Pancreas (tissue), 10 donors: ENCODE measurements at places on chromosomes 4 and X. TPM values are rescaled to one million over a fixed set of nuclear protein-coding genes. Genes with fewer than 3 reads are reported as not detected.

CAPN6 gene
- total RNA-seq, result 4.3 TPM

SYN1 gene
- total RNA-seq, result 0.47 TPM

GDPD2 gene
- total RNA-seq, result not detected

NPNT gene
- 44.0 TPM for total RNA-seq

DNA sequence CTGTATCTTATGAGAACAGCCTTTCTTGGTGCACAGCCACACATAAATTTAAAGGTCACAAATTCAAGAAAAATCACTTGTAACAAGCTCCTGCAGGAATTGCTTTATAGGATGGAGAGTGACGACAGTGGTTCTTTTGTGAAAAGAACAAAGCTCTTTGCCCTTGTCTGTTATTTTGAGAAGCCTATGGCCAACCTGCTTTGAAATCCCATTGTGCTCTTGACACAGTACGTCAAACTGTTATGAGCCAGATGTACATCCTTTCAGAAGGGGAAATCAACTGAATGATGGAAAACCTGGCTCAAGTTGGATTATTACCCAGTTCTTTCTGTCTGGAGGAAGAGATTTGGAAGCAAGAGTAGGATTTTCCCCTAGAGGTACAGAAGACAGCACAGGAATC is 1454.2 kb downstream of the ARAP2 start:
- no peak for DNase-seq

- no peak for DNase-seq
Measured at GRCh38 chrX:111445485-111445884, 33.5 kb upstream of the DCX start.

DNA sequence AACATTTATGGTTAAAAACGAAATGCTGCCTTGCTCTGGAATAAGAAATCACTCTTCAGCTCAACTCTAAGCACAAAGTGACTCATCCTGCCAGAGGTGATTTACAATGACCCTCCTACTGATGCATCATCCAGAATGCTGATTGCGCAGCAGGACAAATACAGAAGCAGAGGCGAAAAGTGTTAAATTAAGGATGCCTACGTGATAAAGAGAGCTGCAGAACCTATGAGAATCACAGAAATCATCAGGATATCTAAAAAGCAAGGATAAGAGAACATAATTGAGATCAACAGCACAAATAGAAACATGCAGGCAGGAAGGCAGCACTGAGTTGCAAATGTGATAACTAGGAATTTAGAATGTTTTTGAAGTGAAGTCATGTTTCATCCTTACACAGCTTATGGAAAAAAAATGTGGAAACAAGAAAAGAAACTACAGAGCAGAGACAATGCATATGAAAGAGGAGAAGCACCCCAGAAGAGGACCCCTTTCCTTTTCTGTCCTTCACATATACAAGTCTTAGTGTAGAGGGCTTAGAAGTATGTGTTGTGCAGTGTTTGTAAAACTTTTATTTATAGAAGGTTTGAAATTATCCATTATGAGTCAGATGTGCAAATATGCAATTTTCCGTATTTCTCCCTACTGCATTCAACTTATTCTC is 188.4 kb downstream of the SLC7A11 start:
- no peak for DNase-seq

DNA sequence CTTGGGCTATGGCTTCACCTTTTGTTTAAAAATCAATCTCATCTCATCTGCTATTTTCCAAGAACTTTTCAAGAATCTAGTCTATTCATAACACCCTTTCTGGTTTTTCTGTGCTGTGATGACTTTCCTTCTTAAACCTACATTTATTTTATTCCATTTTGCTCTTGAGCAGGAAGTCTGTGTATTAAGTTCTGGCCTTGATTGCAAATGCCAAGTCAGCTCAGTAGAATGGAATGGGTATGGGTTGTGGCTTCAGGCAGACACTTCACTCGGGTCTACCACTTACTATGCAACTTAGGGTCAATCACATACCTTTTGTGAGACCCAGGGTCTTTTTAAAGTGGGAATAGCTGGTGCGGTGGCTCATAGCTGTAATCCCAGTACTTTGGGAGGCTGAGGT is 522.3 kb downstream of the TRIML1 start:
- DNase-seq, result no peak

- no peak for DNase-seq
Measured at GRCh38 chr4:81021142-81021944, 9.2 kb upstream of the BMP3 start.

DNA sequence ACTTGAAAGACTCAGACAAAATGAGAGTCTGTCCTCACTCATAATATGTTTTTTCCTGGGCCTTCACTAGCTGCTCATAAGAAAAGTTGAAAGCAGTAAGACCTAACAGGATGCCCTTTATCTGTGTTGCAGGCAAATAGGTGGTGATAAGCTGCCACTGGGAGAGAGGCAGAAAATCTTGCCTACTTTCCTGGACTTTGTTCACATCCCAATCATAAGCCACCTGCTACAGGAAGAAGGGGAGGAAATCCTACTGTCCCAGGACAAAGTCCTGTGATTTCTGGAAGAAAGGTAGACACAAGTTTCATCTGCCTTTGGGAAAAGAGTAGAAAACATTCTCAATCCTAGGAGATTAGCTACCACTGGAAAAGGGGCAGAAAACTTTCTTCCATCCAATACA is 13.3 kb upstream of the SPANXN2 start:
- no peak for DNase-seq

DNA sequence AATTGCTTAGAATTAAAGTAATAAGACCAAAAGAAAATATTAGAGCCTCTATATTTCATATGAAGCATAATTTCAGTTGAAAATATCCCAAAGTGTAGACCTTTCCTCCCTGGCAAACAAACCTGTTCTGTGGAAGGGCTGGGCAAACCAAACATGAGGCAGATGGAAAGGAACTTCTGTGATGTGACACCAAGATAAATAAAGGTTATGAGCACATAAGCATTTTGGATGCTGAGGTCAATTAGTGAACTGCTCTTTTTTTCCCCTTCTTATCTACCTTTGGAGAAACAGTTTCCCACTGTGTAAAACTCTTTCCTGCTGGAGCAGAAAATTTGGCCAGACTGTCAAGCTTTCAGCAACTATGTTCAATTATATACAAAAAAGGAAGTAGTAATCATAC is 109.6 kb upstream of the STIM2 start:
- DNase-seq, result no peak

DNA sequence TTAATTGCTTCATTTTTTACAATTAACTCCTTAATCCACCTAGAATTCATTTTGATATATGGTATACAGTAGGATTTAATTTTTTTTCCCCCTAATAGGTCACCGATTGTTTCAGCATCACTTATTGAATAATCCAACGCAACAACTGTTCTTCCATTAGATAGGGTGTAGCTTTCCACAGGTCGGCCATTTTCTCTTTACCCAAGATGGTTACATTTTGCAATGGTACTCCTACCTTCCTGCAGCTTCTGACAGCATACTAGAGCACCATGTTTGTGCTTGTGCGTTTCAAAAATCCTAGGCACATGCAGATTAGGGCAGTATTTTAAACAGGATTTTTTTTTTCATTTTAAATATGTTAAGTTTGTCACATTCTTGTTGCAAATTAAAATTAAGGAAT is 2.3 kb downstream of the LINC00632 start:
- no peak for DNase-seq

- no peak for DNase-seq
Measured at GRCh38 chr4:170805352-170805751, 715.6 kb upstream of the AADAT start.

DNA sequence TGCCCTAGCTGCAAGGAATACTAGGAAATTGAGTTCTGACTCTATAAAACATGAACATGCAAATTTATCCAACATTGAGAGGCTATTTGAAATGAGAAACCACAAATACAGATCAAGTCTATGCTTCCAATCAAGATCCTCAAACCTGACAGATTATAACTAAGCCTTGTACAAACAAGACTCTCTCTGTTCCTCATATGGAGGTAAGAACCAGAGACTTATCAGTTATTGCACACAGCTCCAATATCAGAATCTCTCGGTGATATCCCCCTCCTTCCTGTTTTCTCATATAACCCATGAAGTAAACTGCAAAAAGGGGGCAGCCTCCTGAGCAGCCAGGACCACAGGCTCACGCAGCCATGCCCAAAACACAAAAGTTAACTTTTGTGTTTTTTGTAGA is 36.5 kb downstream of the FBXW7 start:
- DNase-seq, result no peak

GRCh38 chr4:2363951-2364653 is 54.3 kb downstream of the ZFYVE28 start:
- DNase-seq, result no peak

DNA sequence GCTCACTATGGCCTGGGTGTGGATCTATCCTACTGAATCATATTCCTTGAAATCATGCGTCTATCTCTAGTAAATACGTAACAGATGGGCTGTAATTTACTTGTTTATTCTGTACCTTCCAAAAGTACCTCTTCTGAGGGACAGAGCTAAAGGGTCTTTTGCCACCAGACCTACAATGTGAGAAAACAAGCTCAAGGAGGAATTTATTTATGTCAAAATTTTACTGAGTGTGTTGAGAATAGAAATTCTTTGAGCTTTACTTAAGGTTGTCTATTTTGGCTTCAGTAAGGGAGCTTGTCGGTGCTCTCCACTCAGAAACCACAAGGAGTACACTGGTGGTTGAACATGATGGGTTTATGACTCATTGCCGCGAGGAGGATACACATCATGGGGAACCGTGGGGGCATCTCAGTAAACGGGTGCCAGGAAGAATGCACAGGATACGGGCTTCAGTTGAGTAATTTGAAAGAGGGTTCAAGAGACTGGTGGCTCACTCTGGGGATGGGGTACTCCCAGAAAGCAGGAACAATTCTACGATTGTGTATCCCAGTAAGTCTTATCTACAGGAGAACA is 3.0 kb downstream of the ANK2 start:
- DNase-seq, result no peak
